Right ventricle myocardium superior (tissue), 1 donor: ENCODE measurements at places on chromosomes 3 and 15. TPM values are rescaled to one million over a fixed set of nuclear protein-coding genes. Genes with fewer than 3 reads are reported as not detected.

The RAD54L2 gene
- total RNA-seq = 8.4 TPM

The ISLR2 gene
- 2.7 TPM for total RNA-seq

The TMC3 gene
- not detected for total RNA-seq

The LRRC2 gene
- total RNA-seq = 122 TPM

GRCh38 chr15:66753687-66754377 lies 51.8 kb downstream of the SMAD6 start:
- no peak for DNase-seq
